Neural crest cell (in vitro differentiated cells): ENCODE measurements at places on chromosomes 16 and 17.

DNA sequence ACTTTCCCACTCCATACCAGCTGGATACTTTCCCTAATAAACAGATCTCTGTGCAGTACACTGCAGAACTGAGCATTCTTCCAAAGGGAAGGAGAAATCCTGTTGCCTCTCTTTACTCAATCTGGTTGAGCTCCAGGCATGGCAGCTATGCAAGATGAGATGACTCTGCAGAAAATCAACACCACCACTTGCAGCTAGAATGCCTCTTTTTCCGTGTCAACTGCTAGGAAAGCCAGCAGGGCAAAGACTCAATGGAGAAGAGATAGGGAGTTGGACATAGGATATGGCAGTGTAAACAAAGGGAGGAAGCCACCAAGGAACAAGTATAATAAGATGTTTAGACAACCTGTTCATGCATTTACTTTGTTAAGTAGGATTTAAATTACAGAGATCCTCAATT, 40.4 kb upstream of the CORO6 start:
- H3K27me3 ChIP-seq: no peaks in the 10 kb centered on the region
- H3K36me3 ChIP-seq: peaks cover 17% of the 10 kb centered on the region
- no peak for DNase-seq
- peak overlapping the region; percentile 28 for H3K27ac ChIP-seq
- no peaks in the 10 kb centered on the region for H3K4me1 ChIP-seq

DNA sequence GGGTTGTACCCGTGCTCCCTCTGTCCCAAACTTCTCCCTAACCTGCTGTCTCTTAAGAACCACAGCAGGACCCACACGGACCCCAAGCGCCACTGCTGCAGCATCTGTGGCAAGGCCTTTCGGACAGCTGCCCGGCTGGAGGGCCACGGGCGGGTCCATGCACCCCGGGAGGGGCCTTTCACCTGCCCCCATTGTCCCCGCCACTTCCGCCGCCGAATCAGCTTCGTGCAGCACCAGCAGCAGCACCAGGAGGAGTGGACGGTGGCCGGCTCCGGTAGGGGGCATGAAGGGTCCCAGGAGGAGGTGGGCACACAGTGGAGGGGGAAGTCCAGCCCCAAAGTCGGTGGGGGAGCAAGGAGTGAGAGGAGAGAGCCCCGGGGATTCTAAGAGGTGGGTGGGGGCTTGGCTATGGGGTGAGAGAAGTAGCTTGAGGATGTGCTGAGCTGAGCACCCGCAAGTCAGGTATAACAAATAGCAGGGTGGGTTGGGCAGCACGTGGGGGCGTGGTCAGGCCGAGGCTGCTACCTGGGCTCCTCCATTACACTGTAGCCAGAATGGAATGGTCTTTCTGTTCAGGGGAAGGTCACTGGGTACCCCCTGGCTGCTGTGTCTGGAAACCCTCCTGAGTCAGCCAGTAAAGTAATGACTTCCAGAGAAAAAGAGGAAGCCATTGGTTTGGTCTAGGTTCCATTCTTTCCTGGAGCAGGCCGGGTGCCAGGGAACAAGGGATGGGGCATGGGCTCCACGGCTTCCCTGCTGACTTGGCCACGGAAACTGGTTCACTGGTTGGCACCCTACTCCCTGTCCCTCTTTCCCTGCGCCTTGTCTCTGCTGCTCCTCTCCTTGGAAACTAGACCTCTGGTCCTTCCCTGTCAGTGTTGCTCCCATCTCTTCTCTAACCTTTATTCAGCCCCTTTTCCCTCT, 7.1 kb downstream of the PRSS53 start:
- peaks cover 2% of the 10 kb centered on the region for H3K27me3 ChIP-seq
- DNase-seq: no peak
- peaks cover 11% of the 10 kb centered on the region for H3K36me3 ChIP-seq
- H3K27ac ChIP-seq: peak overlapping the region; percentile 72
- peaks cover 4% of the 10 kb centered on the region for H3K4me1 ChIP-seq

- no peaks in the 10 kb centered on the region for H3K4me1 ChIP-seq
- no peak for DNase-seq
- H3K36me3 ChIP-seq: no peaks in the 10 kb centered on the region
Measured at GRCh38 chr16:86245895-86246294, 264.4 kb upstream of the FOXF1 start.

- H3K27me3 ChIP-seq: no peaks in the 10 kb centered on the region
- no peak for DNase-seq
- no peak overlapping the region for H3K4me3 ChIP-seq
- no peaks in the 10 kb centered on the region for H3K36me3 ChIP-seq
Measured at GRCh38 chr16:19354371-19354770, 63.3 kb upstream of the TMC5 start.

- H3K4me3 ChIP-seq: no peak overlapping the region
- no peaks in the 10 kb centered on the region for H3K36me3 ChIP-seq
- no peaks in the 10 kb centered on the region for H3K4me1 ChIP-seq
- no peaks in the 10 kb centered on the region for H3K27me3 ChIP-seq
- no peak overlapping the region for H3K27ac ChIP-seq
Measured at GRCh38 chr17:6985266-6985665, 10.6 kb upstream of the ALOX12 start.

DNA sequence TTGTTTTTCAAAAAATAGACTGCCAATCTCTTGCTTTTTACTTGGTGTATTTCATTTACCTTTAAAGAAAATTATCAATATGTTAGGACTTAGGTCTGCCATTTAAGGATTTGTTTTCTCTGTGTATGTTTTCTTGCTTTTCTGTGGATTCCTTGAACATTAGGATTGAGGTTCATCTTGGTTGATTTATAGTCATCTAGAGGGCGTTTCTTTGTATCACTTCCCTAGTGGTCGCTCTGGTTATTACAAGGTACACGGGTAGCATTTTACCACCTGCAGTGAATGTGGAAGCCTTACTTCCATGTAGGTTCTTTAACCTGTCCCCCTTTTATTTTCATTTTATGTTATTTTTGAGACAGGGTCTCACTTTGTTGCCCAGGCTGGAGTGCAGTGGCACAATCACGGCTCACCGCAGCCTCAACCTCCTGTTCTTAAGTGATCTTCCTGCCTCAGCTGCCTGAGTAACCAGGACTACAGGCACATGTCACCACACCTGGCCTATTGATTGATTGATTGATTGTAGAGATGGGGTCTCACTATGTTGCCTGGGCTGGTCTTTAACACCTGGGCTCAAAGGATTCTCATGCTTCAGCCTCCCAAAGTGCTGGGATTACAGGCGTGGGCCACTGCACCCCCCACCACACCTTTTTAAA, 35.2 kb upstream of the CBX4 start:
- DNase-seq: peak; percentile 25
- no peak overlapping the region for H3K27ac ChIP-seq
- H3K36me3 ChIP-seq: no peaks in the 10 kb centered on the region
- peaks cover 5% of the 10 kb centered on the region for H3K4me1 ChIP-seq
- no peak overlapping the region for H3K4me3 ChIP-seq
- no peaks in the 10 kb centered on the region for H3K27me3 ChIP-seq

DNA sequence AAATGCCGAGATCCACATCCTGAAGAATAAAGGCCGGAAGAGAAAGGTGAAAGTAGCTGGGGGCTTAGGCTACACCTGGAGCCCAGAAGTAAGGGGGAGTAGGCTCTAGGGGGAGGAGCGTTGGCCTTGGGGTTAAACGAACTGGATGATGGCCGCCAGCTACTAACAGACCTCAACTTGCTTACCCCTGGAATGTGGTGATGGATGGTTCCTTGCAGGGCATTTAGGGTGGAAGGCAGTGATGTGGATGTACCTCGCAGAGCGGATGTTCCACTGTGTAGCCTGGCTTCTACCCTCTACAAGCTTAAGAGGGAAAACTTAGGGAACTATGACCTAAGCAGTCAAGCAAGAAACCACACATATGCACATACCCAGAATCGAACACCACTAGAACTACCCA, 2.3 kb upstream of the MAZ start:
- H3K4me3 ChIP-seq: peak overlapping the region; percentile 84
- H3K27me3 ChIP-seq: peaks cover 16% of the 10 kb centered on the region
- peaks cover 30% of the 10 kb centered on the region for H3K4me1 ChIP-seq
- H3K36me3 ChIP-seq: peaks cover 21% of the 10 kb centered on the region
- no peak for DNase-seq
- no peak overlapping the region for H3K27ac ChIP-seq

GRCh38 chr17:81976332-81977210, 858 bp upstream of the ASPSCR1 start:
- peaks cover 3% of the 10 kb centered on the region for H3K36me3 ChIP-seq
- no peak for DNase-seq
- H3K4me3 ChIP-seq: peak overlapping the region; percentile 90
- peaks cover 4% of the 10 kb centered on the region for H3K27me3 ChIP-seq
- H3K27ac ChIP-seq: peak overlapping the region; percentile 93

DNA sequence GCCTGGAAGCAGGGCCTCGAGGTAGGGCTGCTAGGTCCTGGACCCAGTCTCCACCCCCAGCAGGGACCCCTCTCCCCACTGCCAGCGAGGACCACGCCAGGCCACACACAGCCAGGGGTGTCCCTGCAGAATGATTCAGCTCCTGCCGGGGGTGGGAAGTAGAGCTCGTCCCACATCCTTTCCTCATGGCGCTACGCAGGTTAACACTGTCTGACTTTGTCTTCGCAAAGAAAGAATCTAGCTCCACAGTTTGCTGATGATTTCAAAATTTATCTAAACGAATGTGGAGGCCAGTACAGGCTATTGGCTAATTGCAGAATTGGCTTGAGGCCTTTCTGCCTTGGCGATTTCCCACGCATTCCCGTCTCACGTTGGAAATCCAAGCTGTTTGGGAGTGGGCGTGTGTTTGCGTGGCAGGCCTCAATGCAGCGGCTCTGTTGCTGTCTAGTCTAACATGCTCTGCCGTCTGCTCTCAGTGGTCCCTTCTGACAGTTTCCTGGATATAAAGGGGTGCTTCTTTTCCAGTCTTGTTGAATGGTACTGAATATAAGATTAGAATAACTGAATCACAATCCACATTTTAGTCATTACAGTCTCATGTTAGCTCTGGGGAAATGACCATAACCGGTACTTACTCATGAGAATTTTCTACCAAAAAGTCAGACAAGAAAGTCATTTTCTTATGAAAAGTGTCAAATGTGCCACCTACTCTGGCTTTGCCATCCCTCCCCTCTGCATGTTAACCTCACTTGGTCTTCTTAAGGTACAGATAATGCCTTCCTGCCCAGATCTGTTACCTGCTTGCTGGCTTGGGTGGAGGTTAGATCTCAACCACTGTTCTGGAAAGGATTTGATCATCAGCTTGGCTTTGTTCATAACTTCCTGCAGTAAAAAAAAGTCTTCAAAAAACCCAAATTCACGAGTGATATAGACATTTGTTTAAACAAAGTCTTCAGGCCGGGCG, 252.4 kb downstream of the NTN1 start:
- H3K36me3 ChIP-seq: no peaks in the 10 kb centered on the region
- no peak overlapping the region for H3K27ac ChIP-seq
- H3K4me1 ChIP-seq: peaks cover 33% of the 10 kb centered on the region
- H3K4me3 ChIP-seq: no peak overlapping the region
- H3K27me3 ChIP-seq: no peaks in the 10 kb centered on the region

DNA sequence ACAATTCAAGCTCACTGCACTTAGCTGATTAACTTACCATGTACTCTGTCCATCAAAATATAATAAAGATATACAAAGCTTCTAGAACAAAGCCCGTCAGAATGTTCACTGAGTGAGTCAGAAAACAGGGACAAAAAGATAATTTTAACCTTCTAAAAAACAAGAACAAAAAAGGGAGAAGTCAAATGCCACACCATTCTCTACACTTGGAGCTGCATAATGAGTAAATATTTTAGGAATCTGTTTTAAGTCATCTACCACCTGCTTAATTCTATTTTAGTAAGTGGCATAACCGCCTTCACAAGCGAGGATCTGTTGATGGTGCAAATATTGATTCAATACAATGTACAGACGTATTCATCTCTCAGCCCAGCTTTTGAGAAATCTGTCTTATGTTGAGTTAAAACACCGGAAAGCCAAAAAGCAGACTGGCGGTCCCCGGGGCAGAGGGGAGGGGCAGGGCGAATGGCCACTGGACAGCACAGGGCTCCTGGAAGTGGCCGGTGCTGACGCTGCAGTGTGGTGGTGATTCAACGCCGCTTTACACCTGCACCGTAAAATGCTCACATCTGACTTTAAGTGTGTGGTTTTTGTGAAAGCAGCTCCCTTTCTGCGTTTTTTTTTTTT, 20.1 kb downstream of the RAB40B start:
- no peaks in the 10 kb centered on the region for H3K27me3 ChIP-seq
- DNase-seq: no peak
- H3K4me1 ChIP-seq: peaks cover 10% of the 10 kb centered on the region
- H3K27ac ChIP-seq: no peak overlapping the region

GRCh38 chr16:66295761-66296546, 70.5 kb upstream of the CDH5 start:
- DNase-seq: no peak
- H3K27me3 ChIP-seq: peaks cover 5% of the 10 kb centered on the region
- H3K27ac ChIP-seq: no peak overlapping the region
- no peaks in the 10 kb centered on the region for H3K4me1 ChIP-seq
- no peak overlapping the region for H3K4me3 ChIP-seq
- peaks cover 3% of the 10 kb centered on the region for H3K36me3 ChIP-seq

- no peaks in the 10 kb centered on the region for H3K36me3 ChIP-seq
- no peak for DNase-seq
- no peak overlapping the region for H3K4me3 ChIP-seq
Measured at GRCh38 chr16:28543072-28543471, 4.3 kb upstream of the NUPR1 start.

GRCh38 chr16:52558448-52558847, 11.5 kb upstream of the TOX3 start:
- no peaks in the 10 kb centered on the region for H3K27me3 ChIP-seq
- no peaks in the 10 kb centered on the region for H3K36me3 ChIP-seq
- no peak overlapping the region for H3K4me3 ChIP-seq
- H3K27ac ChIP-seq: no peak overlapping the region
- H3K4me1 ChIP-seq: peaks cover 17% of the 10 kb centered on the region

GRCh38 chr16:29712809-29713208, 33.0 kb downstream of the C16orf54 start:
- no peaks in the 10 kb centered on the region for H3K36me3 ChIP-seq
- H3K27me3 ChIP-seq: peaks cover 6% of the 10 kb centered on the region
- peaks cover 22% of the 10 kb centered on the region for H3K4me1 ChIP-seq
- DNase-seq: no peak

DNA sequence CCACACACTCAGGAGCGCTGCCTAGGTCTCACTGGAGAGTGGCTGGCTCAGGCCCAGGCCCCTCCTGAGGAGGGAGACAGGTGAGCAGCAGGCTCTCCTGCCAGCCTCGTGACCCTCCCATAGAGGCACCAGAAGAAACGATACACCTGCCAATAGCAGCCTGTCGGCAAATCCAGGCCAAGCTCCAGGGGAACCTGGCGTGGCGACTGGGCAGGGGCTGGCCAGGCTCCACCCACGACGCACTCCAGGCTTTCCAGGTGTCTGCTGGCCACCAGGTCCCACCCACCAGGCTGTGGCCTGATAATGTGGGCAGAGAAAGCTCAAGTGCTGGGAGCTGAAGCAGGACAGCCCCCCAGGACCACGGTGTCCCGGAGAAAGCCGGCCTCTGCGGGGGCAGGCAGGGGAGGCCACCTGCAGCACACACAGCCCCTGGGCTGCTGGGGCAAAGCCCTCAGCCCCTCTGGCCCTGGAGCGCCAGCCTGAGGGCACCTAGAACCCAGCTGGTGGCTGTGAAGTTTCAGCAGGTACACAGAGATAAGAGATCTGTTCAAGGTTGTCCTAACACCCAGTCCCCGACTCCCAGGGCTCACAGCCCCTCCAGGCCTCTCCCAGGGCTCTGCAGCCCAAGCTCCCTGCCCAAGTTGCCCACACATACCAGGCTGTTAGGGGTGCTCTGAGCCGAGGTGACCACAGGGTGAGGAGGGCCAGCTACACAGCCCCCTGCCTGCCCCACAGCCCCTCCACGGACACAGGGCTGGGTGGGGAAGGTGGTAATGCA, 2.4 kb downstream of the PGAP6 start:
- H3K36me3 ChIP-seq: no peaks in the 10 kb centered on the region
- no peak for DNase-seq
- no peak overlapping the region for H3K27ac ChIP-seq
- peaks cover 14% of the 10 kb centered on the region for H3K27me3 ChIP-seq
- peak overlapping the region; percentile 78 for H3K4me3 ChIP-seq
